Fibroblast of lung (primary cell): ENCODE measurements at places on chromosomes 16 and 17.

DNA sequence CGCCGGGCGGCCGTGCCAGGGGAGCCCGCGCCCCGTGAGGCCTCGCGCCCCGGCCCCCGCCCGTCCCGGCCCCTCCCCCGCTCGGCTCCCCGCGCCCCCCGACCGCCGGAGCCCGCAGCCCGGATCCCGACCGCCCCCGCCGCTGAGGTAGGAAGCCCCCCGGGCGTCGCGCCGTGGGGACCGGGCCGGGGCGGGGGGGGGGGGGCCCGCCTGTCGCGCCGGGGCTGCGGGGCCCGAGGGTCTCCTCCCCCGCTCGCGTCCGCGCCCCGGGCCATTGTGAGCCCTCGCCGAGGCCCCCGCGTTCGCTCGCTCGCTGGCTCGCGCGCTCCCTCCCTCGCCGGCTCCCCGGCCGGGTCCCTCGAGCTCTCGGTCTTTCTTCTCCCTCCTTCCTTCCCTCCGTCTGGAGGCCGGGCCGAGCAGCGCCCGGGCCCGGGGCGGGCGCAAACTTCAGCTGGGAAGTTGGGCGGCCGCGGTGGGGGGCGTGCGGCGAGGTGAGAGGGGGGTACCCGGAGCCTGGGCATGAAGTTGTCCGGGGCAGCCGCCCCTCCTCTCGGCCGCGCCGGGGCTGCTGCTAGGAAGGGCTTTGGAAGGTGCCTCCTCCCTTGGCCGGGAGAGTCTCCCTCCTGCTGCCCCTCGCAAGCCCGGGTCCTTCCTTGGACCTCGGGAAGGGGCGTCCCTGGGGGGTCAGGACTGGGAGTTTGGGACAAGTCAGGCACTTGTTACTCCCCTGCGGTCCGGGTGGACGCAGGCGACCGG is 419 bp downstream of the GLIS2 start:
- DNase-seq, result no peak

DNA sequence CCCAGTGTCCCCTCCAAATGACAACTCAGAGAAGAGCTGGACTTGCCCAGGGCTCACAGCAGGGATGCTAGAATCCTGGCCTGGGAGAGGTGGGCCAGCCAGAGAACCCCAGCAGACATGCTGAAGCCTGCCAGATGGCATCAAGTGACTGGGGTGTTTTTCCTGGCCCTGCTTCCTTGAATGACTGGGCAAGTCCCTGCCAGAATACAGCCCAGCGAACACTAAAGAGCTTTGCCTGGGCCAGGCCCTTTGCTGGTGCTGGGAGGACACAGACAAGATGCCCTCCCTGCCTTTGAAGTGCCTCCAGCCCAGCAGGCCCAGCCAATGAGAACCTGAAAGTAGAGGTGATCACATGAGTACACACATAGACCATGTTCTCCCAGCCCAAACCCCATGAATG is 11.5 kb downstream of the ZNF319 start:
- DNase-seq, result no peak

GRCh38 chr16:81175325-81175891 is 63.1 kb upstream of the BCO1 start:
- DNase-seq, result peak; percentile 70

DNA sequence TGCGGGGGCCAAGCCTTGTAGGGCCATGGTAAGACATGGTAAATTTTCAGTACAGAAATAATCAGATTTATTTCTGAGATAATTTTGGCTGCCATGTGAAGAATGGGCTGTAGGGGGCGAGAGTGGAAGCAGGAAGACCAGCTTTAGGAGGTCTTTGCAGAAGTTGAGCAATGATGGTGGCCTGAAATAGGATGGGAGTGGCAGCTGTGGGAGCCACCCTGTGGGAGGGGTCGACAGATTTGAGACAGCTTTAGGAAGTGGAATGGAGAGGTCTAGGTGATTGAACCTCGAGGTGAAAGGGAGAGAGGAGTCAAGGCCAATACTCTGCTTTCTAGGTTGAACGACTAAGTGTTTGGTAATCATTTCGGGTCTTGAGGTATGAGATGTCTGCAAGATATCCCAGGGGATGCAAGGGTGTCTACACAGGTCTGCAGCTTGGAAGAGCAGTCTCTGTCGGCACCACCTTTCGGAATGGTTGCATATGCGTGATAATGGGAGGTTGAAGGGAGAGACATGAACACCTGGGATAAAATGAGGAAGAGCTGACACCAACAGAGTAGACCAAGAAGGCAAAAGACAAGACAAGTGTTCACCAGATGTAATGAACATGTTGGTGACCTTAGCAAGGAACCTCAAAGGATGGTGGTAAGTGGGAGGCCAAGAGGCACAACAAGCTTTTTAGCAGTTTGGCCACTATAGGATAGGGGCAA is 4.2 kb upstream of the ATXN7L3 start:
- peak; percentile 40 for DNase-seq

GRCh38 chr16:65469116-65469515 is 347.3 kb upstream of the CDH11 start:
- DNase-seq, result no peak

- no peak for DNase-seq
Measured at GRCh38 chr16:4706871-4707270, 13.5 kb downstream of the NUDT16L1 start.

DNA sequence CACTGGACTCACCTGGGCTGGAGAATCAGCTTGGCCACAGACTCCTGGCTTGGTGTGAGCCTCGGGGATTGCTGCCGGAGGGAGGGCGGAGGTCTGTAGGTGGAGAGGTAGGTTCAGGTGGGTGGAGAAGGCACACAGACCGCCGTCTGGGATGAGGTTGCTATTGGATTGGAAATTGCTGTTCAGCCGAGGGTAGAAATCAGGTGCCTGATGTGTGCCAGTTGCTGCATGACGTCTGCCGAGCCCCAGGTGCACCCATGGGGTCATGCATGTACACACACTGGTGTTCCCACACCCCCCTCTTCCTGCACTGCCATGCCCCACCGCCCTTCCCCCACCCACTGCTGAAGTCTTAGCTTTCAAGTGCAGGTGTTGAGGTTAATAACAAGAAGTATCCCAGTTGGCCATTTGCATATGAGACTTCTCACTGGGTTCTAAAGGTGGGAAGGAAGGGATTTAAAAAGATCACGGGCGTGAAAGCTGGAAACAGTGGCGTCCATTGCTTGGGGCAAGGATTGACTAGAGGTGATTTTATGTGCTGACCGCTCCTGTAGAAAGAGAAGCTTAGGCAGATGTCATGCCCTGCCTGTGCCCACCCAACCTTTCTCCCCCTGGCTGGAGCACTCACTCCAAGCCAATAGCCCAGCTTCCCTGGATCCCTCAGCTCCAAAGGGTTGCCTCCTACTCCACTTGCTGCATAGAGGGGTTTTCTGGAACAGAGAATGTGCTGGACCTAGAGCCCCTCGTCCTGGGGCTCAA is 193.6 kb downstream of the CCDC182 start:
- DNase-seq, result no peak

- no peak for DNase-seq
Measured at GRCh38 chr16:57533431-57534336, 2.7 kb downstream of the CCDC102A start.

DNA sequence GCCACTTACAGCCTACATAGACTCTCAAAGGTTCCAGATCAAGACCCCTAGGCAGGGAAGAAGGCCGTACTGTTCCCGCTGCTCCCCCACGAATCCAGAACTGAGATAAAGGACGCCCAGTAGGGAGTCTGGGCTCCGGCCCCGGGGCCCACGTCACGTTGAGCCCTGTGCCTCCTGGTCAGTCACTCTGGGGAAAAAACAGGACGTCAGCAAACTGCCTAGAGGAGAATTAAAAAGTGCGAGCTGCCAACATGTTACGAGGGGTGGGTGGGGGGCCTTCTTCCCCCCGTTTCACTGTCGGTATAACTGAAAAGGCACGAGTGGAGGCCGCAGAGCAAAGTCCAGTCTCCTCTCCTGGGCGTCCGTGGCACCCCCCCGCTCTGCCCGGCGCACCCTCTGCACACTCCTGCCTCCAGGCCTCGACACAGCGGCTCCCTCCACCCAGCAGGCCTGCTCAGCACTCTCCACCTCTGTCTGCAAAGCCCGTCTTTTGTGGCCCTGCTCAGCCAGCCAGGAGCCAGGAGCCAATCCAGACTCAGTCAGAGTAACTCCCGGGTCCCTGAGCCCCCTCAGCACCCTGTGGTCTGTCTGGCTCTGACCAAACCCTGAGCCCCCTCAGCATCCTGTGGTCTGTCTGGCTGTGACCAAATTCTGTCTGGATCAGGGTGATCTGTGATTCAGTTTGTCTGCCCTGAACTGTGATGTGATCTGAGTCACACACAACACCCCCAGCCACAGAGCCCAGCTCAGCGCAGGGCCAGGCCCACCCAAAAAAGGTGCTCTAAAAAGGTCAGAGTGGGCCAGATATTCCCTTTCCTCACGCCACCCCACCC is 6.2 kb downstream of the ITGAE start:
- DNase-seq, result no peak

DNA sequence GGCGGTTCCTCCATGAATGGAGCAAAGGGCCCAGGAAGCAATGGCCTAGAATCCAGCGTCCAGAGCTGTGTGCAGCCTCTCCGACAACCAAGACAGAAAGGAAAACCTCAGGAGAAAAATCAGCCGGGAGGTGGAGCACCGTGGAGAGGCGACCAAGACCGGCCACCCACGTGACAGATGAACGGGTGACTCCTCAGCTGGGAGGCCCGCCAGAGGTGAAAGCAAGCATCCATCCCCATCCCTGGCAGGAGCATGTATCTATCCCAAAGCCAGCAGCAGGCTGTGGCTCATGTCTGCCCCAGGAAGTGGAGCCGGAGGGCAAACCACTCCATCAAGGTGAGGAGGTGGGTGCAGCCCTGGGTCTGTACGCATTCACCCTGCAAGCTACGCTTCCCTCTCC is 52.1 kb downstream of the FOXL1 start:
- no peak for DNase-seq

GRCh38 chr17:6508519-6509030 is 47.8 kb downstream of the PITPNM3 start:
- DNase-seq, result no peak

- no peak for DNase-seq
Measured at GRCh38 chr16:15450624-15451023, 16.2 kb downstream of the BMERB1 start.

GRCh38 chr17:29010586-29010985 is 4.8 kb upstream of the SEZ6 start:
- DNase-seq, result no peak

GRCh38 chr17:36107660-36108059 is 4.0 kb downstream of the CCL4 start:
- no peak for DNase-seq

GRCh38 chr17:76337413-76337777 is 16.3 kb downstream of the PRPSAP1 start:
- peak; percentile 18 for DNase-seq

DNA sequence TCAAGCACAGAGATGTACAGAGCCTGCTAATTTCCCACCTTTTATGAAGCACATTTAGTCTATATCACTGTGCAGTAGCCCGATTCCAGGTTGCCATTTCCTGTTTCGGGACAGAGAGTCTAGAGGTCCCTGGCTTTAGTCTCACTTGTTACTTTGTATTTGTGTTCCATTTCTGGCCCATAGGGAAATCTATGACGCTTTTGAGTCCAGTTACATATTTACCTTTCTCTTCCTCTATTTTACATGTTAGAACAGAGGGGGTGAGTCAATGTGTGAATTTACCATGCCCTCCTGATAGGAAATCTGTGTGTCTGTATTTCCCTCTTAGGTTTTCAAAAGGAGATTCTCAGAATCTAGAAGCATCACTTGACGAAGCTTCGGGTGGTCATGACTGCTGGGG is 227.1 kb upstream of the ZFHX3 start:
- no peak for DNase-seq

- no peak for DNase-seq
Measured at GRCh38 chr17:17551361-17551760, 40.1 kb downstream of the PEMT start.

DNA sequence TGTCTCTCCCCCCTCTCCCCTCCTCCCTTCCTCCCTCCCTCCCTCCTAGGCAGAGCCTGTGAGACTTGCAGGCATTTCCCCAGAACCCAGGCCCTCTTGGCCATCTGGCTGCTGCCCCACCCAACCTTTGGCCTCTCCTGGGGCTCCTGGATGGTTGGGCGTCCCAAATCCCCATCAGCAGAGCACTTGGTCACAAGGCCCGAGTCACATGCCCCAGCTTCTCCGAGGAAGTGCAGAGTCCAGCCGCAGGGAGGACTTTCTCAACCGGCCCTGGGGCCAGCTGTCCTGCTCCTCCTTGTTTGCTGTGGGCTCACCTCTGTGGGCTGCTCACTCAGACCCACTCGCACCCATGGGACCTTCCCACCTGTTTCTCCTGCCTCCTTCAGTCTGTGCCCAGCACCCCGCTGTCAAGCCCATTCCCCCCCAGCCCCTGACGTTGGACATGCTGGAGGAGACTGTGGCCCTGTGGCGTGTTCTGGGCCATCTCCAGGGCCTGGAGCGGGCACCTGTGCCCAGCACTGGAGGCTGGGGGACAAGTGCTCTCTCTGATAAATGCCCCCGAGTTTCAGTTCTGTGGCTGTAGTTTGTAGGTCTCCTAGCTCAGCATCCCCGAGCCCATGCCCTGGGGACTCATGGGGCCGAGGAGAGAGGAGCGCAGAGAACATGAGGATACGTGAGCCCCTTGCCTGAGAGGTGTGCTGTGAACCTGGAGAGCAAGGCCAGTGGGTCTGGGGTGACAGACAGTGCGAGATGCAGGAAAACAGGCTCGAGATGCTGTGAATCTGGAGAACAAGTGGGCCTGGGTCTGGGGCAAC is 42.3 kb upstream of the ZNF750 start:
- peak; percentile 24 for DNase-seq

DNA sequence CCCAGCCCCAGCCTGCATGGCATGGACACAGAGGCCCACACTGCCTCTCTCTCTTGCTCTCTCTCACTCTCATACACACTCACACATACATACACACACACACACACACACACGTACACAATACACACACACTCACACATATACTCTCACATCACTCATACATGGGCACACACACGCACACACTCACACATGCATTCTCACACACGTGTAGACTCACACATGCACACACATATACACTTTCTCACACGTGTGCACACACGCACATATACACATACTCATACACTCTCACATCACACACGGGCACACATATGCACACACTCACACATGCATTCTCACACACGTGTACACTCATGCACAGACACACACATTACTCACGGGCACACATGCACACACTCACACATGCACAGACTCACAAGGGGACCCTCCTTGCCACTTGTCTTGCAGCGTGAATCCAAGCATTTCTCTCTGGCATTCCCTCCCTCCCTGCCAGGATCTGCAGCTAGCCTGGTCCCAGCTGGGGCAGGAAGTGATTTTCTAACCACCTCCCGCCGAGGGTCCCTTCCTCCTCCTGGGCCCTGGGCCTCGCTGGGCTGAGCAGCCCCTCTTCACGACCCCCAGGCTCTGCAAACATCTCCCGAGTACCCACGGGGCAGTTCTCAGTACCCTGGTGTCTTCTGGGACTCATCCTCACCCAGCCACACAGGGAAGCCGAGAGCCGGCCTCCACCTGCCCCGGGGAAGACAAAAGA is 37.5 kb downstream of the IL21R start:
- no peak for DNase-seq

GRCh38 chr17:76536511-76537287 is 810 bp downstream of the CYGB start:
- DNase-seq, result no peak

DNA sequence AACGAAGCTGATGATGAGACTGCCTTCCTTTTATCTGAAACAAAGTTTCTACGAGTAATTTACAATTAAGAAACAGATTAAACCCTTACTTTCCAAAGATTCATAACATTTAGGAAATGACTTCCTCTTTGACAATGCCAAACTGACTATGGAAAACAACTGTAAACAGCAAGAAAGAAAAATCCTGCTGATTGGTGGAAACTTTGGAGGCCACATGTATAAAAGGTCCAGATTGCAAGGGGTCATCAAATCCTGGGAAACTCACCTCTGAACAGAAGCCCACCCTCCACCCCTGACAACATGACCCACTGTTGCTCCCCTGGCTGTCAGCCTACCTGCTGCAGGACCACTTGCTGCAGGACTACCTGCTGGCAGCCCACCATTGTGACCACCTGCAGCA is at the start of gene KRTAP9-6:
Gene KRTAP9-6, plus strand, starts transcription at position 301 of the 400 bp plus-strand sequence. Its CDS starts 0 bp downstream, at position 301.
- no peak for DNase-seq
